T-helper 1 cell (primary cell): ENCODE measurements at places on chromosomes 11 and 22.

DNA sequence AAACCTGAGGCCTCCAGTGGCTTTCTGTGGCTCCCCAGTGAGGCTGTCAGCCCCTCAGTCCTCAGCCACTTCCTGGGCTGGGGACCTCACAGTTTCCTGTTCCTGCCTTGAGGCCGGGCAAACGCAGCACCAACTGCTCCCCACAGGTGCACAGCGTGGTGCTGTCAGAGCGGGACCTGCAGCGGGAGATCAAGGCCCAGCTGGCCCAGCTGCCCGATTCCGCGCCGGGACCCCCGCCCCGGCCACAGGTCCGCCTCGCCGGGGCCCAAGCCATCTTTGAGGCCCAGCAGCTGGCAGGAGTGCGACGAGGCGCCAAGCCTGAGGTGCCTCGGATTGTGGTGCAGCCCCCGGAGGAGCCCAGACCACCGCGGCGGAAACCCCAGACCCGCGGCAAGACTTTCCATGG lies 5.4 kb downstream of the TBC1D10C start:
- DNase-seq: peak; percentile 64

GRCh38 chr11:45922425-45923082 lies at the start of gene LARGE2:
Gene LARGE2 (plus strand): TSS chr11:45922656. CDS start chr11:45922883, 227 bp downstream.
- DNase-seq: peak; percentile 32

GRCh38 chr11:134640536-134640935 lies 228.5 kb upstream of the B3GAT1 start:
- no peak for DNase-seq

- no peak for DNase-seq
These were observed 2.5 kb downstream of the MAML2 start for GRCh38 chr11:96340555-96340885.

DNA sequence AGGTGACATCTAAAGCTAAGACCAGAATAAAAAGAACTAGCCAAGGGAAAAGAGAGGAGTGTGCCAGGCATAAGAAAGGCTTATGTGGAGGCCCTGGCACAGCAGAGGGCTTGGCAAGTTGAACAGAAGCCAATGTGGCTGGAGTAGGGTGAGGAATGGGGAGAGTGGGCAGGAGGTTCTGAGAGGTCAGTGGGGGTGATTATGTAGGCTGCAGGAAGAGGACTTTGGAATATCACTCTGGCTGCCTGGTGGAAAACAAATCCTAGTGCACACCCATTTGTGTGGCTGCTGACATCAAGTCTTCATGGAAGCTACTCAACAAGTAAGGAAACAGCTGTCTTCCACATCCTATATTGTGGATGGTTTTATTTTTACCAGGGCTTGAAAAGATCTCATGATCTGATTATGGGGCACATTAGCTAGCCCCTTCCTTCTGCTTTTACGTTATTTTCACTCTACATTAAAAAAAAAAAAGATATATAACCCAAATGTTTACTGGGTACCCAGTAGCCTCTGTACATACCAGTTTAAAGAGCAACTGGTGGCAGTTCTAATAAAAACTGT lies 3.4 kb downstream of the MRPL16 start:
- no peak for DNase-seq

GRCh38 chr11:73542175-73542574 lies 55.7 kb downstream of the FAM168A start:
- no peak for DNase-seq

- DNase-seq: no peak
These were observed 13.0 kb upstream of the MRPL11 start for GRCh38 chr11:66451663-66452062.

DNA sequence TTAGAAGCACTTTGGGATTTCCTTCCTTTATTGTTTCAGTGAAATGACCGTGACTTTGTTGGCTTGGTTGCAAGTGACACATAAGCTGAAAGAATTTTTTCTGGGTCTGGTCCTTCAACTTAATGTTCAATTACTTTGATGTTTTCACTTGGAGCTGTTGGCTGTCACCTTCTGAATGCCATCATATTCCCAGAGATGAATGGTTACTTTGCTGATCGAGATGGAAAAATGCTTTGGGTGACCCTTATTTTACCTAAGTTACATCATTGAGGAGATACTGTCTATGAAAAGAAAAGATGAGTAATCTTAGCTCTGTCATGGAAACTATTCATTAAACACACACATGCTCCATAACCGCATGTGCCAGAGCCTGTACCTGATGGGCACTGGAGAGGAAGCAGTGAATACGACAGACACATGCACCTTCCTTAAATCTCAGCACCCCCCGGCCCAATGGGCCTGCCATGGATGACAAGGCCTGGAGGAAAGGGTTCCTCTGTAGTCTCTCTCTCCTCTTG lies 76.9 kb downstream of the TENM4 start:
- DNase-seq: no peak

DNA sequence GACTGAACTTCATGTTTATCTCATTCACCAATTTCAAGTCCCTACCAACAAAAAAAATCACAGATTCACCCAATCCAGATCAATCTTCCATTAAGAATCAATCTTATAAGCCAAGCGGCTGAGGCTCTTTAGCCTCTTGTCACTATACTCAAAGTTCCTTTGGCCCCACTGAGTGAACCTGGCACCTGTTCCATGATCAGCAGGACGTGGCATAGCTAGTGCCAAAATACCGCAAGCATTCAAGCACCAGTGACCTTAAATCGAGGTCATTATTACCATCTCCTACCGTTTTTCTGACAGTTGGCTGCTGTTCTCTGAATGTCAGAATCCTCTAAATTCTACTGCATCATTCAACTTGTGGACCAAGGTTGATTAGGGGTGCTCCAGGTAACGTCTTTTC lies 141.2 kb downstream of the CADM1 start:
- no peak for DNase-seq

- DNase-seq: no peak
These were observed 152.0 kb downstream of the LRRC4C start for GRCh38 chr11:41307296-41308080.

GRCh38 chr11:6876914-6877313 lies 489 bp downstream of the OR10A4 start:
- DNase-seq: no peak

- no peak for DNase-seq
These were observed 1072.1 kb downstream of the JRKL start for GRCh38 chr11:97461934-97462333.

- no peak for DNase-seq
These were observed 18.1 kb downstream of the BTG4 start for GRCh38 chr11:111494040-111494439.

DNA sequence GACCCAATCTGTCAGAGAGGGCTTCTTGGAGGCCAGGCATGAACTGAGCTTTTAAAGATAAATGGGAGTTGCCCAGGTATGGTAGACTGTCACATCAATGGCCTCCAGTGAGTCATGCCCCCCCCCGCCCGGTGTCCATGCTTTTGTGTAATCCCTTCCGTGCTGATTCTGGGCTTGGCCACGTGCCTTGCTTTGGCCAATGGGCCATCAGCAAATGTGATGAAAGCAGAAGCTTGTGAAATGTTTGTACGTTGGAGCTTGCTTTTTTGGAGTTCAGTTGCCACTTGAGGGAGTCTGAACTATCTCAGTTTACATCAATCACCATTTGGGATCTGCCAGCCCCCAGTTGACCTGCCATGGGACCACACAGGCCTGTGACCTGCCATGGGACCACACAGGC lies 4.3 kb upstream of the THY1 start:
- no peak for DNase-seq

DNA sequence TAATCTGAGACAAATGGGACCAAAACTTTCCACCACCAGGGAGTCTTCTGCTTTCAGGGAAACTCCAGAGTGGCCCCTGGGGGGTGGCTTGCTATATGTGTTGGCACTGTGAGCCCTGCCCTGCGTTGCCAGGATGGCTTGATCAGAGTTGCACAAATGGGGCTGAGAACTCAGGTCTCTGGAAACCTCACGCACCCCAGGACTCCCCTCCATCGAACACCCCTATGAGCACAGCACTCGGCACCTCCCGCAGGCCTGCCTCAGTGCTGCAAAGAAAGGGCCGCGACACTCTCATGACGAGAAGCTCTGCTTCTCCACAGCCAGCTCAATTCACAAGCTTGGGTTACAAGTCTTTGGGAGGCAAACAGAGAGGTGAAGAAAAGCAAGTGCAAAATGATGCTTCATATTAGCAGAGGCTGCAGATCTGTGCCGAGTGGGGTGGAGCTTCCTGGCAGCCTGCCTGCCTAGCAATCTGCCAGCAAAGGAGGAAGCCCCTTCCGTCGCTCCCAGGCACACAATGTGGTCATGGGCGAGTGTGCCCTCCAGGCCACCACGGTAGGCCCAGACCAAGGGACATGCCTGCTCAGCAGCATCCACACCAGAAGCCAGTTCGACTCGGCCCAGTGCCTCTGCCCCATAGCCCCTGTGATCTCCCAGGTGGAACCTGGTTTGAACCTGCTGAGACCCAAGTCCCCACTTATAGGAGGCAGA lies 55.7 kb downstream of the MYH9 start:
- peak; percentile 49 for DNase-seq

GRCh38 chr22:26797910-26798309 lies 140.5 kb downstream of the MIAT start:
- no peak for DNase-seq
